ENCODE measurements at places on chromosomes 1 and 21.

DNA sequence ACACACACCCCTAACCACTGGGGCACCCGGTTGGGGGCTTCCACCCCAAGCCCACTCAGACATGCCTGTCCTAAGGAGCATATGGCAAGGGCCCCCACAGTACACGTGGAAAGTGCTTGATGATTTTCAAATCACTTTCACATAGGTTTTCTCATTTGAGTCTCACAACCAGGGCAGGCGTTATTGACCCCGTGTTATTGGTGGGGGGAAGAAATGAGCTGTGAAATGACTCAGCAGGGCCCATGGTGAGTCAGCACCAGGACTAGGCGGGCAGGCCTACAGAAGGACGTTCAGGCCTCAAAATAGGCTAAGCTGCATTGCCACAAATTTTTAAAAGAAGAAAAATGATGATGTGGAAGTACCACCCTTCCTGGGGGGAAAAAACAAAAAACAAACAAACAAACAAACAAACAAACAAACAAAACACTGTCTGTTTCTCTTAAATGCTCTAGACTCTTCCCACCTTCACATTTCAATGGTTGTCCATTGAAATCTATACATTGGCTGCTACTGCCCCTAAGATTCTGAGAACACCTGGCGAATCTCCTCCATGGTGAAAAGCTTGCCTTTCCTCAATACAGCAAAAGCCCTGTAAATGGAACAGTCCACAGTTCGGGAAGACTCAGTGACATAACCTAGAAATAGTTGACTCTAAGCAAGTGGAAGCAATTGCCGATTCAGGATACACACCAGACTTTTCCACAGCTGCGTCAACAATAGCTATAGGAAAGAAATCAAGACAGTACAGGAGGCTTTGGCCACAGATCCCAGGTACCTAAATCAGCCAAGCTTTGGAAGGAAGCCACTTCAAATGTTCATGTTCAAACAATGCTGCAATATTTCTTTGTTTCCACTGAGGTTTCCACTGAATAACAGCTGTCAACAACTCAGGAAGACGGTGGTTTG lies 234.7 kb downstream of the TOMM20 start:
- peak; percentile 49 for DNase-seq

- peak; percentile 27 for DNase-seq
Measured at GRCh38 chr1:117754061-117754969, 148.5 kb downstream of the TENT5C start.

- DNase-seq, result no peak
Measured at GRCh38 chr1:184161071-184161698, 109.7 kb downstream of the TSEN15 start.

GRCh38 chr1:204758601-204759000 lies 73.1 kb upstream of the LRRN2 start:
- no peak for DNase-seq

GRCh38 chr1:180230416-180230790 lies 339 bp downstream of the LHX4 start:
- peak; percentile 50 for DNase-seq

DNA sequence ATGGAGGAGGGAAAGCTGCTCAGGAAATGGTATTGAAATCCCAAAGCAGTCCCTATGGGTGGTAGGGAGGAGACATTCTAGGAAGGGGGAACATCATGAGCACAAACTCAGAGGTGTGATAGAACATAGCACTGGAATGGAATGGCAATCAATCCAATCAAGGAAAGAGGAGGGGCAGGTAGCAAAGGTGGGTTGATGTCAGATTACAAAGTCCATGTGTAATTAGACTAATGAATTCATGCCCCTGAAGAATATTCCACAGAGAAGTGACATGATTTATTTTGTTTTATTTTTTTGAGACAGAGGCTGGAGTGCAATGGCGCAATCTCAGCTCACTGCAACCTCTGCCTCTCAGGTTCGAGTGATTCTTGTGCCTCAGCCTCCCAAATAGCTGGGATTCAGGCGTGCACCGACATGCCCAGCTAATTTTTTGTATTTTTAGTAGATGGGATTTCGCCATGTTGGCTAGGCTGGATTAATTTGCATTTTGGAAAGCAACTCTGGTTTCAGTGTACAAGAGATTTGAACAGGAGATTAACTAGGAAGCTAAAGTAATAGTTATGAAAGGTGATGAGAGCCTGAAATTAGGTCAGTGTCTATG lies 36.1 kb downstream of the DEGS1 start:
- DNase-seq, result no peak

- DNase-seq, result no peak
Measured at GRCh38 chr1:55184859-55185258, 30.3 kb downstream of the USP24 start.

- no peak for DNase-seq
Measured at GRCh38 chr1:186841599-186841998, 12.8 kb downstream of the PLA2G4A start.

GRCh38 chr1:109927911-109928321 lies 17.3 kb downstream of the CSF1 start:
- DNase-seq, result peak; percentile 71

DNA sequence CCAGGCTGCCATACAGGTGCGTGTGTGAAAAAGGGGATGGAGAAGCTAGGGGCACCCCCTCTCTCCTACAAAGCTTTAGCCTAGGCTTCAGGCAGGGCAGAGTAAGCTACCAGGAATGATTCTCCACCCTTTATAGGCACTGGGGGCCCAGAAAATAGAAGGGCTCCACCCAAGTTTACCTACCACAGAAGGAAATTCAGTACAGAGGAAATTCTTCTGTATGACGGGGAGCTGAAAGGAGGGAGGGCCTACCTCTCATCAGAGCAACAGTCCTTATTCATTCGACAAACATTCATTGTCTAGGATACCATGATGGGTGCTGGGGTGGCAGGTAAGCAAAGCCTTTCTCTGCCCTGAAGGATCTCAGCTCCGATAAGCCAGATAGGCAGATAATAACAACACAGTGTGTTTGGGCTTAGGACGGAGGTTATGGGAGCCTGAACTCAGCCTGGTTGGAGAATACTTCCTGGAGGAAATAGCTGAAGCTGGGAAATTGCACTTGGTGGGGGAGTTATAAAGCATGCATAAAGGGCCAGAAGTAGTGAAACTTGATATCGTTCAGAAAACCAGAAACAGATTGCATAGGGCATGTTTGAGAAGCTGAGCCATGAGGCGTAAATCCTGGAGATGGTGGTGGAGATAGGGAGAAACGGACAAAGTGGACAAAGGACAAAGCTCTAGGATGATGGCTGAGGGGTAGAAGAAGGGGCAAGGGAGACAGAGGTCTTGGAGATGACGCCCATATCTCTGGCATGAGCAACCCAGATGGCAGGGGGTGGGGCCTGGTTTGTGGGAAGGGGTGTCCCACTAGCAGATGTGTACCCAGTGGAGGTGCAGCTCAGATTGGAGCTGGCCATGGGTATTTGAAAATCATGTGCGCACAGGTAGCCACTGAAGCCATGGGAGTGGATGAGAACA lies 5.3 kb upstream of the P3R3URF start:
- DNase-seq, result no peak

DNA sequence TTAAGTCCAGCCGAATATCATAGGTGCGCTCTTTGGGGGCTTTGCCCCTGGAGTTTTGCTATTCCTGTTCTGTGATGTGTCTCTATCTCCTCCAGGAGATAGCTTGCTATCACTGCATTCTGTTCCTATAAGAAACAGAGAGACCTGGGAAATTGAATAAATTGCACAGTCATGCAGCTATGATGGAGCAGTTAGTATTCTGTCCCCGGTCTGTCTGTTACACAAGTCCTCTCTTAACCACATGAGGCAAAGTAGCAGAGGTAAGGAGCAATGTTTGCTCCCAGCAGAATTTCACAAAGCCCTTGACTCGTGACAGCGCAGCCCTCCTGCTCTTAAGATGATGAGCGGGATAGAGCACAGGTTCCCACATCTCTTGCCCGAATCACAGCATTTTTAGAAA lies 63.9 kb upstream of the GRHL3 start:
- DNase-seq, result no peak

DNA sequence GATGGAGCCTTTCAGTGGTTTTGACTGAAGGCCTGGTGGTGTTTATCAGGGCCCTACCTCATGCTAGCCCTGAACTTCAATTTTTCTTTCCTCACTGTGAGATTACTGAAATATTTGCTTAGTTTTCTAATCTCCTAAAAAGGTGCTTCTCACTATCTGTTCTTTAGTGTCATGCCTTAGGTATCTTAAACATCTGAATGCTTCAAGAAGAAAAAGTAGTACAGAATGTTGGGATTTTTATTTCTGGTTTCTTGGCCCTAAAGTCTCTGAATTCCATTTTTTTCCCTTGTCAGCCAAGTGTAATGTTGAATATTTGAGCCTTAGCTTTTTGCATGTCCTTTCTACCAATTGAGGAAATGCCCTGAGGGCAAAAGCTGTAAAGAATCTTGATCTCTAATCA lies 47.9 kb upstream of the PRKACB start:
- no peak for DNase-seq

GRCh38 chr1:203555076-203555475 lies 61.1 kb downstream of the OPTC start:
- no peak for DNase-seq

- DNase-seq, result no peak
Measured at GRCh38 chr1:68745451-68745850, 248.6 kb upstream of the DEPDC1 start.

- DNase-seq, result no peak
Measured at GRCh38 chr1:85203573-85204171, 2.9 kb upstream of the SYDE2 start.

DNA sequence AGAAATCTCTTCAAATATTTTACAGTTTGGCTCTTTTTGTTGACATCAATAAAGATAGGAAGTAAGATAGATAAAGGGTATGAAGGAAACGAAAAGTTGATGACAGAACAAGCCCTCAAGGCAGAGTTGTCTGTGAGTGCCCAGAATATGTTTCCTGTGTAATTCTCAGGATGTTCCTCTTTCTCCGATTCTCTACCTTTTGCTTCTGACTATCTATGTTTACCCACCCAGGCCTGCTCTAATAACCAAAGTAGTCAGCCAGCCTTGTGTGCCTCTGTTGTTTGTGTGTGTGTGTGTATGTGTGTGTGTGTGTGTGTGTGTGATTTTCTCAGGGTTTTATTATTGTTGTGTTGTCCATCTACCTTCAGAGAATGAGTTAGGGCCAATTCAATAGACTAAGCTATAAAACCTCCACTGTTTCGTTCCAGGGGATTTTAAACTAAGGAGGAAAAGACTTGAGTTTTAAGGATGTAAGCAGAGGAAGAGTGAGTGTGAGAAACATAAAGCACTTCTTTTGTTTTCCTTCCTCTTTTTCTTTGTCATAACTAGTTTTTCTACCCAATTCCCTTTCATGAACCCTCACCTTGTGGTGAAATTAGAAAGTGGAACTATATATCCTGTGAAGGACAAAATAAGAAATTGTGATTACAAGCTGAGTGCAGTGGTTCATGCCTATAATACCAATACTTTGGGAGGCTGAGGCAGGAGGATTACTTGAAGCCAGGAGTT lies 627.4 kb upstream of the NR5A2 start:
- no peak for DNase-seq

DNA sequence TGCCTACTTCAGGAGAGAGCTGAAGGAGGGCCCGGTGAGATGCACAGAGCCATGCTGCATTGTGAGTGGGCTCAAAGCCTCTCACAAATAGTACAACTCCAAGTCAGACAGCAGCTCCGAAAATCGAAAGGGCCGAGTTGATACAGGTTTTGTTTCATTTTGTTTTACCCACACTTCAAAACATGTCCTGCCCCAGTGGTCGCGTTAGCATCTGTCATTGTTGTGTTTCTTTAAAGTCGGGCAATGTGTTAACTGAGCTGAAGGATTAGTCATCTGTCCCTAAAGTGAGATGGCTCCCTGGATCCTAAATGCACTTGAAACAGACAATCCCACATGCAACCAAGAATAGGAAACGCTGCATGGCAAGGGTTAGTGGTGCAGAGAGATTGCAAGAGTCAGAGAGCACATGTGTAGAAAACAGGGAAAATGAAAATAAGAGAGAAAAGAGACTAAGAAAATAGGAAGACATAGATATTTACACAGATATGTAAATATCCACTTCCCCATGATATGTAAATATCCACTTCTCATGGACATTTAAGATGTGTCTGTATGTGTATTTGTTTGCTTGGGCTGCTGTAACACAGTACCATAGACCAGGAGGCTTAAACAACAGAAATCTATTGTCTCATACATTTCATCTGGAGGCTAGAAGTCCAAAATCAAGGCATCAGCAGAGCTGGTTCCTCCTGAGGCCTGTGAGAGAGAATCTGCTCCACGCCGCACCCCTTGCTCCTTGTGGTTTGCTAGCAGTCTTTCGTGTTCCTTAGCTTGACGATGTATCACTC lies 131.4 kb upstream of the RAB4A start:
- no peak for DNase-seq

- DNase-seq, result no peak
Measured at GRCh38 chr1:222084996-222085395, 343.1 kb upstream of the DUSP10 start.

- no peak for DNase-seq
Measured at GRCh38 chr1:3525551-3526482, 71.4 kb downstream of the ARHGEF16 start.

DNA sequence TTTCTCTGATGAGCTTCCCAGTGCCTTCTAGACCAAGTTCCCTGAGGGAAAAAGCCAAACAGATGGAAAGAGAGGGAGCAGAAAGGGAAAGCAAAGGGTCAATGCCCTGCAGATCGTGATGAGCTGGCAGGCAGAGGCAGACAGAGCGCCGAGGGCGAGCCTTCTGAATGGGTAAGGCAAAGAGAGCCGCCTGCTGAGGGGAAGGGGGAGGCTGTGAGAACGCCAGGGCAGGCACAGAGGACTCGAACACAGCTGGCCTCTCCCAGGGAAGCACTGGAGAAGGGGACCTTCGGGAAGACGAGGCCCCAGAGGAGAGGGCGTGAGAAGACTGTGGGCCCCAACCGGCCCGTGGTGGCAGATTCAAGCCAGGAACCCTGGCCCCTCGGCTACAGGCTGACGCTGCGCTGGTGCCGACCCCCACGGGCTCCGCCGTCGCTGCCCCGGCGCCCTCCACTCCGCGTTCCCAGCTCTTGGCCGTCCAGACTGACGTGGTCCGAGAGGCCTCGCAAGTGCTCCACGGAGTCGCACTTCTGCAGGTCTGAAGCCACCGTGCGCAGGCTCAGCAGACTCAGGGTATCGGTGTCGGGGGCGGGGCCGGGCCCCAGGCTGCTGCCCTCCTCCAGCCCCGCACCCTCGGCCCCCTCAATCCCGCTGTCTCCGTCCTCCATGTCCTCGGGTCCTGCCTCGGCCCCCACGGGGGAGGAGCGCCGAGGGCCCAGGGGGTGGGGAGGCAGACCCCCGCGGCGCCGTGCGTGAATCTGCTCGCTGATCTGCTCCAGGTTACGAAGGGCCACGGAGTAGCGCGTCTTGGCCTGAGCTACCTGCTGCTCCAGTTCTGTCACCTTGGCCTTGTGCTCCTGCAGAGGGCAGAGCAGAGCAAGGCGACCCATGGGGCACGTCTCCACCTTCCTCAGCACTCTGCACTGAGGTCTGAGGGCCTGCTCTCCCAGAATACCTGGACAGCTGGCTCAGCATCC lies 13.9 kb downstream of the SH3BP5L start:
- DNase-seq, result no peak
